Left lobe of liver (tissue), 2 donors: ENCODE measurements at places on chromosomes 3 and 15. TPM values are rescaled to one million over a fixed set of nuclear protein-coding genes. Genes with fewer than 3 reads are reported as not detected.
A peak's percentile ranks its signal among the peaks of the same experiment; 100 is the strongest.

DNA sequence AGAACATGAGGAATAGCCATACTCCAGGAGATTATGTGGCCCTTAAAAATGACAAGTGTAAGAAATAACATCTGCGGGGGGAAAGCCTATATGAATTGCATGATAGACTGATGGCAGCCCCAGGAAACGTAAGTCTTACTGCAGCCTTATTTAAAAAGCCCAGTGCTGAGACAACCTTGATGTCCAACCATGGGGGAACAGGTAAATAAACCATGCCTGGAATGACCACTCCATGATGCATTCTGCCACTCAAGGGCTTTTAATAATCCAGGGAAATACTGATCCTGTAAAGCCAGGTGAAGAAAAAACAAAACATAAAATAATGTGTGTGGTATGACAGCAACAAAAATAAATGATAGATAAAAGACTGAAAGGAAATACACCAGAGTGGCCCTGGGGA, 46.5 kb upstream of the GRIP2 start:
- no peak for DNase-seq

- peak; percentile 11 for DNase-seq
These were observed 20.2 kb upstream of the DAPK2 start for GRCh38 chr15:64066451-64066850.

DNA sequence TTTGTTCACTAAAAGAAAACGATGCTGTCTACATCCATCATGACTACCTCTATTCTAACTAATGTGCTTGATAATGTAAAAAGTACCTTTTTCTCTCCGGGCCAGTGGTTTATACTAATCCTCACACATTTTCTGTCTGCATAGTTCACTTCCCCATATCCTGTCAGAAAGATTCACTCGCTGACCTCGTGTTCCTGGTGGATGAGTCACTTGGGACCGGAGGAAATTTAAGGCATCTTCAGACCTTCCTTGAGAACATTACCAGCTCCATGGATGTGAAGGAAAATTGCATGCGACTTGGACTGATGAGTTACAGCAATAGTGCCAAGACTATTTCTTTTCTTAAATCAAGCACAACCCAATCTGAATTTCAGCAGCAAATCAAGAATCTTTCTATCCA, 33.8 kb downstream of the COL6A5 start:
- no peak for DNase-seq

- no peak for DNase-seq
These were observed 11.1 kb upstream of the PIK3R4 start for GRCh38 chr3:130757611-130758150.

DNA sequence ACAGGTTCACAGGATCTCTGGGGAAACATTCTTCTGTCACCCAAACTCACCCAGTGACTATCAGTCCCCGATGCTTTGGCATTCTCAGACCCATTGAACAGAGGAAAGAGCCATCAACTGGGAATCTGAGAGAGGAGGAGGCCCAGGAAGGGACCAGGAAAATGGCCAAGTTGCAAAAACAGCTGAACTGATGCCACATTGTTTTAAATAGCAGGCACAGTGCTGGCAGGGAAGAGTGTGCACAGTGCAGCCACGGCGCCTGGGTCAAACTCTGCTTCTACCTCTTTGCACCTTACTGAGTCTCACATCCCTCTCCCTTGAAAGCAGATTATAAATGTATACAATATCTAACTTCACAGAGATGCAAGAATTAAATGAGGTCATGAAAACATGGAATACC, 66.4 kb downstream of the SRGAP3 start:
- no peak for DNase-seq

DNA sequence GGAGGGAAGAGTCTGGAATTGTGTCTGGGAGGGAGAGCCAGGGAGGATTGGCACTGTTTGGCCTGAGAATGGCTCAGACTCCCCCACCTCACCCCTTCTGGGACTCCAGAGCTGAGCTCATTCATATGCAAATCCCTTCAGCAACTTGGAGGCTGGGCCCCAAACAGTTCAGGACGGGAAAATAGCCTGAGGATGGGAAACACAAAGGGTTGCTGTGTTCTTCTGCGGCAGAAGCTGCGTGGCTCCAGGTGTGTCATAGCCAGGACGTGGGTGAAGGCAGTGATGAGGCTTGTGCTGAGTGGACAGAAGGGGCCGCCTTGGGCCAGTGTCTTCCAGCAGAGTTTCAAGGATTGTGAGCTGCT, 16.6 kb downstream of the MASP1 start:
- no peak for DNase-seq

The STRC gene
- 0.53 TPM for total RNA-seq

The ATXN7 gene
- 12.7 TPM for total RNA-seq
